ENCODE measurements at places on chromosomes 16 and 17.
A peak's percentile ranks its signal among the peaks of the same experiment; 100 is the strongest.

- no peak for DNase-seq
Observed at GRCh38 chr17:41020336-41020735, 6.7 kb downstream of the KRTAP1-5 start.

- DNase-seq: no peak
Observed at GRCh38 chr17:29331708-29332085, 37.7 kb upstream of the NUFIP2 start.

GRCh38 chr16:49338611-49339265, 34.9 kb upstream of the C16orf78 start:
- DNase-seq: no peak

- no peak for DNase-seq
Observed at GRCh38 chr16:75235721-75236193, 15.7 kb downstream of the BCAR1 start.

DNA sequence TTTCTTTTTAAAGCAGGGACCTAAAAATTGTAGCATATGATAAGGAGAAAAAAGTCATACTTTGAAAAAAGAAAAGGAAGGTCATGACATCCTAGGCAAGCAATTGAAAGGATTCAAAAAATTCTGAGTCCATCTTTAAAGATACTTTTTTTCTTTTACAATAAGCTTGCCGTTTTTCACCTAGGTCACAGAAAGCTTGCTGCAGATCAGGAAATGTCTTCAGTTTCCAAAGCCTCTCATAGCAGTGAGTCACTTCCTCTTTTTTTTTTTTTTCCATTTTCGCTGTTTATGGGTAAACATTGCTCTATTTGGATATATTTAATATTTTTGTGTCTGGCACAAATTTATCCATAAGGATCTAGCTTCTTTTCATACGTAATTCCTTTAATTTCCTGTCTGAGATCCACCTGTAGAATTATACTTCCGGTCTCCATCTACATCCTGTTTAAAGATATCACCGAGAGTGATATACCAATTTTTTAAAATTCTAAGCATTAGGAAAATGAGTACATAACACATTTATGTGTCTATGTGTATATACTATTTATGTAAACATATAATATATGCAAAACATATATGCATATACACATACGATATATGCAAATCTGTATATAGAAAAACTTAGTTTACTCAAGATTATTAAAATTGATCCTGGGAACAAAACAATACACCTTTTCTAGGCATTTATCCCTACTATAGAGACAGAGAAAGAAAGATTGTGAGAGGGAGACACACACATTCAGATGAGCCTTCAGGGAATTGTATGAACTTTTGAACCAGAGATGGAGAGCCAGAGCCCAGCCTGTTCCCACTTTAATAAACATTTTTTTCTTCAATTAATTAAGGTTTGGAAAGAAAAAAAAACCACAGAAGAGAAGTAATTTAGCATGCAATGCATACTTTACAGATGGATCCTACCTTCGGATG, 134.4 kb downstream of the SKAP1 start:
- no peak for DNase-seq

DNA sequence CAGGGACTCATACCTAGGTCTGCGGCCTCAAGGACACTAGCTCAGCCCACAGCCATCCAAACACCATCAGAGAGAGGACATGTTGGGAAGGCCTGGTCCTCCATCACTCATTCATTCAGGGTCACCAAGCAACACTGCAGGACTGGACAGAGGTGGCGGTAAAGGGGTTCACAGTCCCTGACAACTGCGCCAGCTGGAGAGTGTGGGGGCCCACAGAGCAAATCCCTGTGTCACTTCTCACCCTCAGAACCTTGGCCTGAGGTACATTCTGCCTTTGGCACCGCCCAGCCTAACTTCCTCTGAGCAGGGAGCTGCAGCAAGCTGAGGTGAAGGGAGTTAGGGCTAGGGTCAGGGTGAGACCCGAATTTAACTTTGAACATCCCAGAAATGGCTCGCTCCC, 106.5 kb downstream of the COPRS start:
- no peak for DNase-seq

DNA sequence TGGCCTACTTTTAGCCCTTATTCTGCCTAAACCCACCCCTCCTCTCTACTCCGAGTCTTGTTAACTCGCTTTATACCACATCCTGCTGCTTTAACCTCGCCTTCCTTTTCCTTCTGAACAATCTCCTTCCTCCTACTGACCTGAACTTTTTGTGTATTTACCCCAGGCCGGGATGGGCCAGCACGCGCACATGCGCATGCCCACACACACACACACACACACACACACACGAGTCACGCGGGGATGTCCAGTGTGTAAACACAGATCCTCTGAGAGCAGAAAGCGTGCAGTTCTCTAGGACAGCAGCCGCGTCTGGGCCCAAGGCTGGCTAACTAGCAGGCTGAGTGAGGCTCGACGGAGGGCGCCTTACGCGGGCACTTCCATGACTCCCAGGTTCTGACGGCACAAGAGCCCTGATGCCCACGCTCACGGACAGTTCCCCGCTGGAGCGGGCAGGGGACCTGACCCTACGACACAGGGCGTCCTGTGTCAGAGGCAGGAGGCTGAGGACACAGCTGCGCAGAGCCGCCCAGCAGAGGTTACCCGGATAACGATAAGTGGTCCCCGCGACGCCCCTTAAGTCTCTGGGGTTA, 610 bp downstream of the PIK3R5 start:
- peak; percentile 37 for DNase-seq

DNA sequence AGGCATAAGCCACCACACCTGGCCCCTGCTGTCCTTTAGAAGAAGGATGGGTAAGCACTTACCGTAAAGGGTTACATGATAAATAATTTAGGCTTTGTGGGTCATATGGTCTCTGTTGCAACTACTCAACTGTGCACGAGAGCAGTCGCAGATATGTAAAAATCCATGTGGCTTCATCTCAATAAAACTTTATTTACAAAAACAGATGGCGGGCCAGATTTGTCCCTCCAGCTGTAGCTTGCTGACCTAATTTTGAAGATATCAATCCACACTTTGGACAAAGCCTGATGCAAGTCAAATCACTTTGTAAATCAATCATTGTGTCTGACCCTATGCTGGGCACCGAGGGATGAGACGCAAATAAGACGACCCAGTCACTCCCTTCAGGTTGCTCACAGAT, 12.1 kb downstream of the TEKT5 start:
- no peak for DNase-seq

DNA sequence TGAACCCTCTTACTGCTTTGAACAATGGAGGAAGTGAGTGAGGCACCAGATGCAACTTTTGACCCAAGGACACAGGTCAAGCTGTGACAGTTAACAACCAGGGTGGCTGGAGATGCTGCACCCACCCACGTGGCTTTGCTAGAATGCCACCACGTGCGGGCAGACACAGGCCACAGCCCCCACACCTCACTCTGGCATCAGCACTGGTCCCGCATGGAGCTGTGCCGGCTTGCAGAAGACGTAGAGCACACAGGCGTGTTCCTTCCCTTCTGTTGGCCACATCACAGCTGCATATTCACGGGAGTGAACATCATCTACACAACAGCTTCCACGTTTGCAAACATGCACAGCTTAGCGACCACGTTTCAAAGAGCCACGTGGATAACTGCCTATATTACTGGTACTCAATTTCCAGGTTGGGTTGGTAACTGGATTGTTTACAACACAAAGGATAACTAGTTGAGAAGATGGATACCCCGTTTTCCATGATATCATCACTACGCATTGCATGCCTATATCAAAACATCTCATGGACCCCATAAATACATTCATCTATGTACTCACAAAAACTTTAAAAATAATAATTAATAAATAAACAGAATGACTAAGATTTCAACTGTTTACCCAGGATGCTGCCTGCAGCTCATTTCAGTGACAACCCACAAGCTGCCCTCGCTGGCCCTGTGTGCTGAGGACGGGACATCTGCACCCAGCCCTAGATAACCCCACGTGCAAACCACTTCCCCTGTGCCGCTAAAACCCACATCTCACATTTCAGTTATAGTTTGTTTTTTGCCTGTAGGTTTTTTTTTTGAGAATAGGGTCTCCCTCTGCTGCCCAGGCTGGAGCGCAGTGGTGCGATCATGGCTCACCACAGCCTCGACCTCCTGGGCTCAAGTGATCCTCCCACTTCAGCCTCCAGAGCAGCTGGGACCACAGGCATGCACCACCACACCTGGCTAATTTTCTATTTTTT, 132.0 kb downstream of the ANKRD11 start:
- no peak for DNase-seq

DNA sequence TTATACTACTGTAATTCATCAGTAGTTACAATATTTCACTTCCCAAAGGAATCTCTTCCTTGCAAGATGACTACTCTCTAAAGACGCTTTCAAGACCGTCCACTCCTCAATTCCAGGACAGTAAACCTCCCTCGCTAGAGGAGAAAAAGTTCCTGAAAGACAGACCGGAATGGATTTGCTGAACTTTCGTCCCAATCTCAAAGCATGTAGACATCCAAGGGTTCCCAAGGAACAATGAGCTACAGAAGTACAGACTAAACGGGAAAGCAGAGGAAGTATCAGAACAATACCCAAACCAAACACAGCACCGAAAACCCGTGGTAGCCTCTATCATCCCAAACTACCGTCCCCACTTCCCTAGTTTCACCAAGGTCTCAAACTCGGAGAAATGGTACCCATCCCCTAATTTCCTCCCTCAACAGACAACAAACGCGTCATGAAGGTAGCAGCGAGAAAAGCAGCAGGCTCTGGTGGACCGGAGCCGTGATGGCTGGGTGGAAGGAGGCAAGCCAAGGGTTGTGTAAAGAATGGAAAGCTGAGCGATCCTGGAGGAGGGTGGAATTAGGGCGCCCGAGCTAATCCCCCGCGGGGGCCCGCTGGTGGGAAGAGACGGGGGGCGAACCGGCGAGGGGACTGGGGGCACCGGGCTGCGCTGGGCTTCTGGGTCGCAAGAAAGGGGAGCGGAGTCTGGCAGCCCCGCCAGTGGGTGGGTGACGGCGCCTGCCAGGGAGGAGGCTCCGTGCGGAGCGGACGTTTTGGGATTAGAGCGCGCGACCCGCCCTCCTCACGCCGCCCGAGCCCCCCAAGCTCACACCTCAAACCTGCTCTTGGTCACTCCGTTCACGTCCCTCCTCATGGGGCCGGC, 647 bp downstream of the FBXL20 start:
- DNase-seq: no peak

DNA sequence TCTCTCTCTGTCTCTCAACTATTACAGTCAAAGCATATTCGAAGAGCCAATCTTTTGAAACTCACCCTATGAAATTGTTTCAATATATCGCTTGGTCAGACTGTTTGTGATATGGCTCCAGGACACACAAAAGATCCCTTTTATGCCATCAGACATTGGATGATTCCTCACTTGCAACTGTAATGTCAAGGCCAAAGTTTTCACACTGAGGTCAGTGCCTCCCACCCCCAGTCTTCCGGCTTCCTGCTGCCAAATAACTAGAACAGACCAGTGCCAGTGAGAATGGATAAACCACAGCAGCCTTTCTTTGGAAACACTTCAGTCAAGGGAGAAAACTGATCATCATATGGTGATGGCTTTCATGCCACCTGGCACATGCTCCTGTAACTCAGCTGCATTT, 321.9 kb upstream of the ZFHX3 start:
- no peak for DNase-seq

- no peak for DNase-seq
Observed at GRCh38 chr16:66923866-66924265, 1.5 kb downstream of the RRAD start.

GRCh38 chr16:28879841-28880588, 1.7 kb downstream of the ATP2A1 start:
- peak; percentile 79 for DNase-seq

GRCh38 chr17:50613007-50613992, 21.4 kb upstream of the ABCC3 start:
- no peak for DNase-seq

GRCh38 chr17:1137465-1137894, 42.3 kb downstream of the ABR start:
- no peak for DNase-seq

DNA sequence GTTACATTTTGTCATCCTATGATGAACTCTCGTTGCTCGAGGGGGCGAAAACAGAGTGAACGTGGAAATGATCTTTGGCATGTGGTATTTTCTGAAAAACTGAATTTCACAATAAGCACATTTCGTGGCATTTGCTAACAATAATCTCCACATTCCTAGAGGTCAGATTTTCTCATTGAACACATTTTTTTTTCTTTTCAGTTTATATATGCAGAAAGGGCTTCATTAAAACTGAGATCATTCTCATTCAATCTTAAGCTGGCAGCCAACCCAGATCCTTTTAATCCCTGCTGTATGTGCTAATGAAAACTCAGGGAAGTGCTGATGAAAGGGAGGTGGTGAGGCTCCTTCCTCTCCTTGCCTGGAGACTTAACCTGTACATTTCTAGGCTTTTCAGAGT, 52.6 kb downstream of the PRKCA start:
- no peak for DNase-seq

DNA sequence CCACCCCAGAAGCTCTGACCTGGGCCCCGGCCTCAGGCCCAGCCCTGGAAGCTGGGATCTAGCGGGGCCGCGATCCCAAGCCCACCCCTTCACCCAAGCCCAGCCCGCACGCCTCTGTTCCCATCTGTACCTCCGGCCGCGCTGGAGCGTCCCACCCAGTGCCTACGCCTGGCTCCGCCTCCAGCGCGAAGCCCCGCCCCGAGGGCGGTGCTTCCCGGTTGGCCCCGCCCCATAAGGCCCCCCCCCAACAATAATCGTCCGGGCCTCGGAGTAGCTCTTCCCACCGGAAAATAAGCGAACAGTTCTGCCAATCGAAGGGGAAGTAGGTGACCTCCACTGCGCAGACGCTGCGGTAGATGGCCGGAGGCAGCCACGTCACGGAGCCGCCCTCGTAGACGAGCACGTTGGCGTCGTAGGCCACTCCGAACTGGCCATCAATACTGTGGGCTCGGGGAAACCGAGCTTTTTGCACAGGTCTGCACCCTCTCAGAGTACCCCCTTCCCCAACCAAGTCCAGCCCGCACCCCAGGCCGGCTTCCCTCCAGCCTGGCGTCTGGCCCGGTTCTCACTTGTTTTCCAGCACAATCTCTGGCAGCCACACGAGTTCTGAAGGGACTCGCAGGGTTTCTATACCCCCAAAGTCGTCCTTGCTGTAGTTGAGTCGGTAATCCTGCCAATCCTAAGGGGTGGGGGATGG, 1.1 kb downstream of the CHRNE start:
- peak; percentile 46 for DNase-seq

GRCh38 chr17:74522381-74523105, 8.7 kb downstream of the CD300LB start:
- DNase-seq: no peak

DNA sequence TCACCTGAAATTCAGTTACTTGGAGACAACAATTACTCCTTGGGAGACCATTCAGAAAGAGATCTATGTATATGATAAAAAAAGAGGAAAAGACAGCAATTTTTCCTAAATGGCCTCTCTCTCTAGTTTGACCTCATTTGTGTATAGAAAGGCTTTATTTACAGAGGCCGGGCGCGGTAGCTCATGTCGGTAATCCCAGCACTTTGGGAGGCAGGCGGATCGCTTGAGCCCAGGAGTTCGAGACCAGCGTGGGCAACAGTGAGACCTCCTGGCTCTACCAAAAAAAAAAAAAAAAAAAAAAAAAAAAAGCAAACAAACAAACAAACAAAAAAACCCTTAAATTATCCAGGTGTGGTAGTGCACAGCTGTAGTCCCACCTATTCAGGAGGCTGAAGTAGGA, 20.7 kb downstream of the GRB2 start:
- DNase-seq: no peak

GRCh38 chr16:51707666-51708065, 556.6 kb upstream of the SALL1 start:
- DNase-seq: no peak
